ENCODE measurements at places on chromosomes 2 and 18.

- H3K4me1 ChIP-seq, result no peaks in the 10 kb centered on the region
- H3K36me3 ChIP-seq, result no peaks in the 10 kb centered on the region
- no peak for DNase-seq
- no peaks in the 10 kb centered on the region for H3K27me3 ChIP-seq
- no peak overlapping the region for H3K27ac ChIP-seq
Observed at GRCh38 chr2:33034784-33035183, 88.0 kb downstream of the LTBP1 start.

- H3K4me1 ChIP-seq, result no peaks in the 10 kb centered on the region
- H3K27ac ChIP-seq, result no peak overlapping the region
- H3K4me3 ChIP-seq, result no peak overlapping the region
- DNase-seq, result no peak
- H3K36me3 ChIP-seq, result no peaks in the 10 kb centered on the region
- no peaks in the 10 kb centered on the region for H3K27me3 ChIP-seq
Observed at GRCh38 chr2:15582710-15583357, 8.8 kb upstream of the DDX1 start.

GRCh38 chr2:107364361-107364950, 462.2 kb upstream of the RGPD4 start:
- no peaks in the 10 kb centered on the region for H3K27me3 ChIP-seq
- no peaks in the 10 kb centered on the region for H3K4me1 ChIP-seq
- DNase-seq, result no peak
- H3K27ac ChIP-seq, result no peak overlapping the region
- H3K36me3 ChIP-seq, result no peaks in the 10 kb centered on the region

- no peak for DNase-seq
- H3K27ac ChIP-seq, result no peak overlapping the region
- no peak overlapping the region for H3K4me3 ChIP-seq
- H3K4me1 ChIP-seq, result peaks cover 4% of the 10 kb centered on the region
Observed at GRCh38 chr2:237919593-237919992, 47.2 kb upstream of the UBE2F start.

GRCh38 chr2:216142540-216142939, 33.4 kb downstream of the XRCC5 start:
- no peak overlapping the region for H3K27ac ChIP-seq
- H3K4me1 ChIP-seq, result no peaks in the 10 kb centered on the region
- peaks cover 78% of the 10 kb centered on the region for H3K36me3 ChIP-seq
- H3K27me3 ChIP-seq, result no peaks in the 10 kb centered on the region
- H3K4me3 ChIP-seq, result no peak overlapping the region

- no peak overlapping the region for H3K4me3 ChIP-seq
- H3K27me3 ChIP-seq, result no peaks in the 10 kb centered on the region
- no peaks in the 10 kb centered on the region for H3K36me3 ChIP-seq
- no peak for DNase-seq
Observed at GRCh38 chr2:237121321-237121720, 35.6 kb downstream of the COPS8 start.

- H3K36me3 ChIP-seq, result no peaks in the 10 kb centered on the region
- no peaks in the 10 kb centered on the region for H3K4me1 ChIP-seq
- no peak for DNase-seq
- no peak overlapping the region for H3K4me3 ChIP-seq
Observed at GRCh38 chr2:46647766-46648742, 168.7 kb downstream of the TMEM247 start.

- no peaks in the 10 kb centered on the region for H3K27me3 ChIP-seq
- DNase-seq, result no peak
- H3K36me3 ChIP-seq, result no peaks in the 10 kb centered on the region
- no peak overlapping the region for H3K4me3 ChIP-seq
- no peaks in the 10 kb centered on the region for H3K4me1 ChIP-seq
Observed at GRCh38 chr2:37902991-37903390, 22.1 kb upstream of the RMDN2 start.

DNA sequence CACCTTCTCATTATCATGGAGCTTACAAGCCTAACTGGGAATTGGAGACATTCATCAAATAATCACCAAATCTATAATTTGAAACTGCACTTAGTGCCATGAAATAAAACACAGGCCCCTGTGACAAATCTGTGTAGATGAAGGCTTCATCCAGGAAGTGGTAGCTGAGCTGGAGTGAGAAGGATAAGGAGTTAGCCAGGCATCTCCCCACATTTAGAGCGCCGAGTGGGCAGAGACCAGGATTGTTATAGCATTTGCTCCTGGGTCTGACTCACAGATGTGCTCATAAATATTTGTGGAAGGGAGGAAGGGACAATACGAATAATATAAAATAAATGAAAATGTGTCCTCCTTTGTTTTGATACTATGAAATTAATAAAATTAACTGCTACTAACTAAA, 2.5 kb upstream of the MAT2A start:
- no peak overlapping the region for H3K4me3 ChIP-seq
- peaks cover 20% of the 10 kb centered on the region for H3K4me1 ChIP-seq
- no peaks in the 10 kb centered on the region for H3K27me3 ChIP-seq
- H3K27ac ChIP-seq, result no peak overlapping the region
- H3K36me3 ChIP-seq, result peaks cover 5% of the 10 kb centered on the region

DNA sequence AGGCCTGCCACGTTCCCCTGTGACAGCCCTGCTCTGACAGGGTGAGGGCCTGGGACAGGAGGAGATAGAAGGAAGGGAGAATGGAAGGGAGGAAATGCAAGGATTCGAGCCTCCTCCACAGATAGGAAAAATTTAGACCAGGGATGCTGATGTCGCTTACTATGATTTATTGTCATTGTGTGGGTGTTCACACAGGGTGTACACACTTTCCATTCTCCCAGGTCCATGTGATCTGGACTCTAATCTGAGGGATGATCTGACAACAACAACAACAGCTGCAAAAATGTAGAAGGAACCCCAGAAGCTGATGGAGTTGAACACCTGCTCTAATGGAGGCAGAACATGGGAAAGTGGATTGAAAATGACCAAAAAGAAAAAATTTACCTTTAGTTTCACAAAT, 231.7 kb upstream of the TNP1 start:
- no peak overlapping the region for H3K4me3 ChIP-seq
- DNase-seq, result no peak
- H3K27me3 ChIP-seq, result no peaks in the 10 kb centered on the region
- H3K36me3 ChIP-seq, result no peaks in the 10 kb centered on the region
- no peaks in the 10 kb centered on the region for H3K4me1 ChIP-seq

GRCh38 chr2:235666213-235666781, 172.5 kb downstream of the AGAP1 start:
- no peak overlapping the region for H3K27ac ChIP-seq
- H3K4me3 ChIP-seq, result no peak overlapping the region
- H3K27me3 ChIP-seq, result peaks cover 7% of the 10 kb centered on the region
- no peaks in the 10 kb centered on the region for H3K36me3 ChIP-seq

- H3K27ac ChIP-seq, result no peak overlapping the region
- H3K4me1 ChIP-seq, result no peaks in the 10 kb centered on the region
- H3K27me3 ChIP-seq, result peaks cover 4% of the 10 kb centered on the region
- H3K4me3 ChIP-seq, result no peak overlapping the region
Observed at GRCh38 chr2:44970846-44971450, 29.4 kb downstream of the SIX3 start.

DNA sequence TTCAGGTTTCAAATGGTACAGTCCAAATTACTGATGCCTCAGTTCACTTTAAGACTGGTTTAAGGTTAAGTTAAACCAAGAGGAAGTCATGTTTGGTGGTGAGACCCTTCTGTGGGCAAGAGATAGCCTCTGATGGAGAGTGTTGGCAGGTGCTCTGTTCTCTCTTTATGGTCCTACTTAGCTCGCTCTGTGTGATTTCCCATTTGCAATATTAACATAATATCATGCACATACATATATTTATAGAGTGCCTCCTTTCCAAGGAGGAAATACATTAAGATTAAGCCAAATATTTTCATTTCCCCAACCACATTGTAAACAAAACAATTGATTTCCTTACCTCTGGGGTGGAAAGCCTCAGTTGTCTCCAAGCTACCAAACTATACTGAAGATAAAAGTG, 222.4 kb downstream of the PIK3C3 start:
- no peaks in the 10 kb centered on the region for H3K36me3 ChIP-seq
- DNase-seq, result no peak
- no peak overlapping the region for H3K4me3 ChIP-seq
- no peak overlapping the region for H3K27ac ChIP-seq

DNA sequence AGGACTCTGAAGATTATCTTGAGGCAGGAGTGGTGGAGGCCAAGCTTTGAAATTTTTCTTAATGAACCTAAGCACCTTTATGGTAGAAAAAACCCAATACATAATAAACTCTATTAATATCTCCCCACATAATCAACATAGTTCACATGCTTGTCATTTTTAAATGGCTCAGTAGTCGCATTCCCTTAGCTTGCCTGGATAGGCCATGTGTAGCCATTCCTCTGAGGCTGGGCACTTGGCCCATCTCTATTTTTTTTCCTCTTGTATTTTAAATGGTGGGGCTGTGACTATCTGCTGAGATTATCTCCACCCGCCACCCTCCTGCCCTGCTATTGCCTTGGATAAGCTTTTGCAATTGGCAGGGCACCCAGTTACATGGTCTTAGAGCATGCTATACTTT, 143.1 kb downstream of the FHOD3 start:
- no peak for DNase-seq
- H3K27me3 ChIP-seq, result no peaks in the 10 kb centered on the region
- H3K27ac ChIP-seq, result no peak overlapping the region

GRCh38 chr2:209960676-209961630, 41.5 kb upstream of the RPE start:
- no peaks in the 10 kb centered on the region for H3K27me3 ChIP-seq
- no peaks in the 10 kb centered on the region for H3K4me1 ChIP-seq
- H3K36me3 ChIP-seq, result no peaks in the 10 kb centered on the region
- no peak overlapping the region for H3K27ac ChIP-seq

GRCh38 chr2:128406736-128407554, 88.3 kb upstream of the HS6ST1 start:
- H3K27ac ChIP-seq, result no peak overlapping the region
- no peaks in the 10 kb centered on the region for H3K27me3 ChIP-seq
- H3K4me3 ChIP-seq, result no peak overlapping the region
- no peaks in the 10 kb centered on the region for H3K4me1 ChIP-seq
- no peaks in the 10 kb centered on the region for H3K36me3 ChIP-seq

- H3K4me3 ChIP-seq, result no peak overlapping the region
- H3K27me3 ChIP-seq, result no peaks in the 10 kb centered on the region
- no peak for DNase-seq
- no peaks in the 10 kb centered on the region for H3K4me1 ChIP-seq
Observed at GRCh38 chr2:160603771-160604510, 110.3 kb upstream of the RBMS1 start.

GRCh38 chr2:152543717-152544116, 173.5 kb downstream of the PRPF40A start:
- H3K36me3 ChIP-seq, result no peaks in the 10 kb centered on the region
- no peaks in the 10 kb centered on the region for H3K4me1 ChIP-seq
- DNase-seq, result no peak
- no peaks in the 10 kb centered on the region for H3K27me3 ChIP-seq

DNA sequence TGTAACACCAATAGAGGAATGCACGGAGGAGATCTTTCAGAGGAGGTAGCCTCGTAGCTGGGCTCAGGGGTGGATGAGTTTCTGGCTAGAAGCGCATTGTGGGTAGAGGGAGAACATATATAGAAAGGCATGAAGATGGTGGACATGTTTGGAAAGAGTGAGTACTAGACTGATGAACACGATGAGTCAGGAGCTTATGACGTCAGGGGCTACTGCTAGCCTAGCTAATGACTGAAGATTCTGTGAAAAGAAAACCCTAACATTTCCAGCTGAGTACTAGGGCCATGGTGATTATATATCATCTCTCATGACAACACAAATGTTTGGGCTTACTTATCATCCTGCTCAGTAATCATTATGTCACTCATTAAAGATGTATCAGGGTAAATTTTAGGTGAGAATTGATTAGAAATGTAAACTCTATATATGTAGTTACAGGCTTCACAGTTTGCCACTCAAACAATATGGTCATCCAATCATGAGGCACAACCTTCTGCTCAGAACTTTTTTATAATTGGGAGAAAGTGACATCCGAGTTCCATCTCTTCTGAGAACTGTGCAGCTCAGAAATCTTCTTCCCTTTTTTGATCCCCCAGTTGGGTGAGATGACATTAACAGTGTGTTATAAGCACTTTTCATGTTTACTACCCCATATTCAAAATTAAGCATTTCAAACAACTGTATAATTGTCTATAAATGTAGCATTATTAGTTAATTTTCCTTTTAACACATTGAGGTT, 22.2 kb upstream of the IL1RN start:
- H3K4me3 ChIP-seq, result no peak overlapping the region
- H3K27ac ChIP-seq, result no peak overlapping the region
- no peaks in the 10 kb centered on the region for H3K36me3 ChIP-seq
- no peaks in the 10 kb centered on the region for H3K27me3 ChIP-seq
- no peak for DNase-seq

Measured in effector memory CD4-positive, alpha-beta T cell (primary cell).